Hepatic stellate cell (primary cell): ENCODE measurements at places on chromosomes 16 and 17.

DNA sequence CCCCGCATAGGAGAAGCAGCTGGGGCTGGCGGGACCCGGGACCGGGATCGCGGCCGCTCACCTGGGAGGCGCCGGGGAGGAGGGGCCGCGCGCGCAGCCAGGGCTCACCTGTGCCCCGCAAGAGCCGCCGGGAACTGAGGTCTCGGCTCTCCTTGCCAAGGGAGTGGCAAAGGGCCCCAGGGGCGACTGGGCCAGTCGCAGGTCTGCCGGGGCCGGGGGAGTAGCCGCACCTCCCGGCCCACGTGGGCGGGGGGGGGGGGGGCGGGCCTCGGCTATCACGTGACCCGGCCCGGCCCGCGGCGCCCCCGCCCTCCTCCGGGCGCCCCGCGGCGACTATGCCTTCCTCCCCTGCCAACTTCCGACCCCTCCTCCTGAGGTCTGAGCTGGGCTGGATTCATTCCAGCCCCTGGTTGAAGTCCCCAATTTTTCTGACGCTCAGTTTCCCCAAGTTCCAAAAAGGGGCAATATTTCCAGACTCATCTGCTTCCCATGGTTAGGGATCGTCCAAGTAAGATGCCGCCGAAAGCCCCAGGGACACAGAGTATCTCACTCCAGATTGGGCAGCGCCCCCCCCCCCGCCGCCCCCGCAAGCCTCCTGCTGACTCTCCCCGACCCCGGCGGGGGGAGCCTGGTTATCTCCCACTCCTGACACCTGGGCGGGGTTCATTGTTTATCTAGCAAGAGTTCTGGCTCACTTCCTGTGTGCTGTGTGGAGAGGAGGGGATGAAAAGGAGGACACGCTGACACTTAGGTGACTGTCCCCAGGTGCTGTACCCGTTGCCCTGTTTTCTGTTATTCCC is at the start of gene TMC6:
TMC6 (minus strand) TSS at position 205 of the 800 bp plus-strand sequence. CDS start 1,923 bp downstream, outside the sequence.
- peak; percentile 73 for DNase-seq

DNA sequence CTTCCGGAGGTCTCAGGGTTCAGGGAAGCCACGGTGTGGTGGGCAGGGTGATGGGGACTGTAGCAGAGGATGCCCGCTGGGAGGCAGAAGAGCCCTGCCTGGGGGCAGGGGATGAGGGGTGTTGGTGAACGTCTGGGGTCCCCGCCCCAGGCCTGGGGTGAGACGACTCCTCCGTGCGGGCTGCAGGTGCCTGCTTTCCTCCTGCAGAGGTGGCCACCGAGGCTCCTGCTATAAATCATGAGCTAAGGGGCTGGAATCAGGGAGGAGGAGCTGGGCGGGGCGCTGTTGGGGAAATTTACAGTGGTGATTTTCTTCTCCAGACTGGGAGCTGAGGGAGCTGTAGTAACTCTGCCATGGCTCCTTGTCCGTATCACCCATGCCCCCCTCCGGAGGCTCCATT is 167.0 kb downstream of the MRM1 start:
- DNase-seq, result no peak

DNA sequence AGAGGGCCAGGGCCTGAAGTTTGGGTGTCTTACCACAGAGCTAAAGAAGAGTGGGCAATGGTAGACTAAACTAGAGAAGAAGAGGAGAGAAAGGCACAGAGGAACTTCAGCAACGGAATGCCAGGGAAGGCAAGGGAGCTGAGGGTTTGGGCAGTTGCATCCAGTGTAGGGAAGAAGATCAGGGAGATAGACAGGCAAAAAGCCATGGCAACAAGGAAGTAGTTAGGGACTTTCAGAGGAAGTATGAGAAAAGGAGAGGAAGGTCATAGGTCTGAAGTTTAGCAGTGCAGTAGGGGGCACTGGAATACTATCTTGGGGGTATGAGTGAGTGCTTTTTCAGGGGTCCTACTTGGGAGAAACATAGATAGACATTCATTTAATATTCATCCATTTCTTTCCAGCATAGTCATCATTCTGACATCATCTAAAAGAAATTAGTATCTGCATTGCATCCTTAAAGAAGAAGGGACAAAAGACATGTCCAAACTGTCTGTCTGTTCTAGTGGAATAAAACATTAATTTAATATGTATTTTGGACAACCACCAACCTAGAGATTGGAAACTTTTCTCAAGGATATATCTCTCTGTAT is 2.2 kb upstream of the NF1 start:
- no peak for DNase-seq

- DNase-seq, result no peak
Observed at GRCh38 chr17:8018436-8018835, 16.0 kb downstream of the GUCY2D start.

GRCh38 chr16:47973552-47973951 is 182.2 kb downstream of the ABCC12 start:
- no peak for DNase-seq

DNA sequence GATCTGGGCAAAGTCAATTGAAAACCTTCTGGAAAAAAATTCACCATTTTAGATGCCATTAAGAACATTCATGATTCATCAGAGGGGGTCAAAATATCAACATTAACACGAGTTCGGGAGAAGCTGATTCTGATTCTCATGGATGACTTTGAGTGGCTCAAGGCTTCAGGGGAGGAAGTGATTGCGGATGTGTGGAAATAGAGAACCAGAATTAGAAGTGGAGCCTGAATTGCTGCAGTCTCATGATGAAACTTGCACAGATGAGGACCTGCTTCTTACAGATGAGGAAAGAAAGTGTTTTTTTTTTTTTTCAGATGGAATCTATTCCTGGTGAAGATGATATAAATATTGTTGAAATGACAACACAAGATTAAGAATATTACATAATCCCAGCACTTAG is 12.9 kb downstream of the ITGAX start:
- no peak for DNase-seq

- peak; percentile 43 for DNase-seq
Observed at GRCh38 chr17:19262650-19263631, 25.8 kb downstream of the EPN2 start.

GRCh38 chr17:48539177-48539576 is 5.7 kb downstream of the HOXB2 start:
- peak; percentile 85 for DNase-seq

DNA sequence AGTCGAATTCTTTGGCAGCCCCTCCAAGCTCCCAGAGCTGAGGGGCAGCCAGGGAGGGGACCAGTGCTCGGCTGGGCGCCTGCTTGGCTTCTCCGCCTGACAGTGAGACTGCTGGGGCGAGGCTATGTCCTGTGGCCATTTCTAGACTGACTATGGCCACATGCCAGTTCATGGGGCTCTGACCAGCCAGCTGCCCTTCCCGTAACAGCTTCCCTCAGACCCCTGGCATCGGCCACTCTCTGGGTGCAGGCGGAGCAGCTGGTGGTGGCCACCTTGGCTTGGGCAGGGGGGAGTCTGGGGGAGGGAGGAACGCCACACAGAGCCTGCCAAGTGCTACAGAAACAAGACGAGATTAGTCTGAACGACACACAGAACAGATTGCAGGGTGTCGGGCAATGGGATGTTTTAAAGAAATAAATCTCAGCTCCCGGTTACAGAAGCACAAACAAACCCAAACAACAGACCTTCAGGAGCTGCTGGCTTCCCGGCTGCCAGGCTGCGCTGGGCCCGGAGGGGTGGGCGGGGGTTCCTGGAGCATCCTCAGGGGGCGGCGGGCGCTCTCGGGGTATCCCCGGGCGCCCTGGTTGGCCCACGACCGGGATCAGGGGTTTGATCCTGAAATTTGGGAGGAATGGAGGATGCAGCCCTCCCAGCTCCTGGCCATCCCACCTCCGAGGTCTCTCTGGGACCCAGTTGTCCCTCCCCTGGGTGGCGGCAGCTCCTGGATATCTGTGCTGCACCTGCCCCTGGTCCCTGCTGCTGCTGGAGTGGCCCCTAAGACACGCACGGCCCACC is 34.5 kb downstream of the TBC1D16 start:
- DNase-seq, result no peak

- DNase-seq, result no peak
Observed at GRCh38 chr16:87295661-87296531, 21.3 kb downstream of the C16orf95 start.

DNA sequence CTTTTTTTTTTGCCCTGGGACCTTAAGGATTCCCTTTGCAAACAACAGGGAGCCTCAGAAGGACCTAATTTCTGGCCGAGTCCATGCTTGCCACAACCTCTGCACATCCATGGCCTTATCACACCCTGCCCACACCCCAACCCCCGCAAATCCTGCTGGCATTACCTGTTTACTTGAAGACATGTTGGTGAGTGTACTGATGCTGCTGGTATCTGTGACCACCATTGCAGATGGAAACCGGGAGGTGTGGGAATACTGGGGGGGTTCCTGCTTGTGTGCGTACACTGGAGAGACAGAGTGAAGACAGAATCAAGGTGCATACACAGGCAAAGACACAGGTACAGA is 46.0 kb downstream of the HNF1B start:
- DNase-seq, result no peak

- DNase-seq, result no peak
Observed at GRCh38 chr16:17368951-17369350, 101.8 kb downstream of the XYLT1 start.

DNA sequence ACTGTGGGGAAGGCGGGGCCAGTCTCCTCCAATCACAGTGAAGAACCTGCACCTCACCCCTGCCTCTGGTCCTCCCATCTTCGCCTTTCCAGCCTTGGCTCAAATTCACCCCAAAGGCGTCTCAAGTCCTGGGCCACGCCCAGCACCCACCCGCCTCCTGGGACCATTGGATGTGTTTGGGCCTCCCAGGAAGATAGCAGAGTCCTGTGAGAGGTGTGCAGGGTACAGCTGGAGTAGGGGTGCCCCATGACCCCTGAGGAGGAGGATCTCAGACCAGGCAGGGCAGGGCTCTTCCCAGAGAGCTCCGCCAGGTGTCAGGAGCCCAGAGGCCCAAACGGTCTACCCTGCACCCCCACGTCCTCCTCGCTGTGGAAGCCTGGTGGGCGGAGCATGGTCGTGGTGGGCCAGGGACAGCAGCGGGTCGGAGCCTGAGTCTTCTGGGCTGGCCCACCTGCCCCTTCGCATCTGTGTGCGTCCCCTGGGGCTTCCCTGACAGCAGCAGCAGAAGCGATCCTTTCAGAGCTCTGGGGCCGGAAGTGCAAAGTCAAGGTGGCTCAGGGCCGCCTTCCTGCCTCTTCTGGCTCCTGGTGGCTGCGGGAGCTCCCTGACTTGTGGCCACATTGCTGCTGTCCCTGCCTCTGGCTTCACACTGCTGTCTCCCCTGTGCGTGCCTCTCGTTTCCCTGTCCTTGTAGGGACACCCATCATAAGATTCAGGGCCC is 34.9 kb upstream of the ZNF469 start:
- no peak for DNase-seq

GRCh38 chr17:80955671-80956280 is 35.9 kb upstream of the CHMP6 start:
- no peak for DNase-seq
